T follicular helper cell (primary cell): ENCODE measurements at places on chromosomes 3 and 15.

DNA sequence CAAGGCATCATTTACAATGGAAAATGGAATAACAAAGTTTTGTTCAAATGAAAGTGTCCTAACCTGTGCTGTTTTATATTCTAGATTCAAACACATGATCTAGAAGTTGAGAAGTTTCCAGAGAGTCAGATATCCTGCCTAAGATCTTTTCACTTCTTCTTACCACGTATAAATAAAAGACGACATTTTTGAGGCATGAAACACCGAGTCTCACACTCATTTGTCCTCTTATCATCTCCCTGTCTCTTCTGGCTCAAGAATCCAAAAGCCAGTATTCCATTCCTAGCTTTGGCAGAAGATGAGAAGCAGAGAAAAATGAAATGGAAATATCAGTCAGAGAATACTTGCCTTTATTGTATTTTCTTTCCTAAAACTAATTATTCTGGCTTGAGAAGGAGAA lies 738.6 kb upstream of the NR2F2 start:
- DNase-seq: no peak

- DNase-seq: no peak
These were observed 567.8 kb downstream of the ZPLD1 start for GRCh38 chr3:103002425-103003176.

DNA sequence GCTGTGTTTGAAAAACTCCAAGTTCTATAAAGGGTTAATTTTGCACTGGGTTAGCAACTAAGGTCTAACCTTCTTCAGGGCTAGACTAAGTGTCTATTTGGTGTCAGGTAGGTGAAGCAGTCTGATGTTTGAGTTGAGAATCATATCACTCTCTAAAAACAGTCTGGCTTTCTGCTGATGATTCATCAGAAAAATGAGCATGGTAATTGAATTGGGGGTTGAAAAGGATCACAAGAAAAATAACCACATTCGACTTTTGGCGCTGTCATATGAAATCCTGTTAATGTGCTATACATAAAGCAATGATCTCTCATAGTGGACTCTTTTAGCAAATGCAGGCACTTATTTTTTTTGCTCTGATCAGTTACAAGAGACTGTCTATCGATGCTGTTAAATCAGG lies 242.2 kb upstream of the AZI2 start:
- DNase-seq: no peak

DNA sequence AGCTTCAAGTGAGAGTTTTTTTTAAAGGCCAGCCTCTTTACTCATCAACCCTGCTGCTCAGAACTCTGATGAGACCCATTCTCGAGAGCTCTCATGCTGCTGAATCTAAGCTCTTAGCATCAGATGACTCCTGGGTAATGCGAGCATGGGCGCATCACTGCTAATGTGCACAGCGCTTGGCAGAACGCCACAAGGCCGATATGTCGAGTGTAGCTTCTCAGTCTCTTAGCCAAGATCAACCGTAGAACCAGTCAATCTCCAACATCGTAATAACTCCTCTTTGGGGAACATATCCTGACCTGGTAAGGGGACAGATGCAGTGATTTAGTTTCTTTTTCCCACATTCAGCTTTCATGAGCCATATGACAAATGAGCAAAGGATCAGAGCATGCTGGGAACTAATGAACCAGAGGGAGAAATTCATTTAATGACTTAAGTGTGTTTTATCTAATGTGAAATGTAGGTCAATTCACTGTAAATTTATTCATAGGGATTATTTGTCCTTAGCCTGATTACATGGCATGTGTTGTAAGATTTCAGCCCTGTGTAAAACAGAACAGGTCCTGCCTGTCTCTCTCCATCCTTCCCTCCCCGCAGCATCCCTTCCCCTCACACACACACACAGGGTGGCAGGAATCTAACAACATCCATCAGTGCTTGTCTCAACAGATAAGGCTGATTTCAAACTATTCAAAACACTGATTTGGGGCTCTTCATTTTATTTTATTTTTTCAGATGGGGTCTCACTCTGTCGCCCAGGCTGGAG lies 195.4 kb upstream of the C2CD4B start:
- no peak for DNase-seq

GRCh38 chr3:89405176-89405575 lies 297.8 kb downstream of the EPHA3 start:
- DNase-seq: no peak

DNA sequence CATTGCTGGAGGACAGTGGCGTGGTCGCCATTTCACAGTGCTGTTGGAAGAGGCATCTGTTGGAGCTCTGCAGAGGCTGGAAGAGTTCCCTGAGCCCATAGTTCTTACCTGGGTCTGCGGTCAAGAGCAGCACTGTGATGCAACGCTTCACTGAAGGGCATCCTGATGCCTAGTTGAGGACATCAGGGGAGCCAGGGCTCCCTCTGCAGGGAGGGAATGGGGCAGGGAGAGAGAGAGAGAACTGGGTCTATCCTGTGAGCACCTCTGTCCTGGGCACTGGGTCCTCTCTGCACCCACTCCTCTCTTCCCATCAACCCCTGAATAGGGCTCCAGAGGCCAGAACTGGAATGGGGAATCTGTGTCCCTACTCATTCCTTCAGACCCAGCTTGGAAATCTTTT lies 23.9 kb upstream of the MOBP start:
- no peak for DNase-seq

DNA sequence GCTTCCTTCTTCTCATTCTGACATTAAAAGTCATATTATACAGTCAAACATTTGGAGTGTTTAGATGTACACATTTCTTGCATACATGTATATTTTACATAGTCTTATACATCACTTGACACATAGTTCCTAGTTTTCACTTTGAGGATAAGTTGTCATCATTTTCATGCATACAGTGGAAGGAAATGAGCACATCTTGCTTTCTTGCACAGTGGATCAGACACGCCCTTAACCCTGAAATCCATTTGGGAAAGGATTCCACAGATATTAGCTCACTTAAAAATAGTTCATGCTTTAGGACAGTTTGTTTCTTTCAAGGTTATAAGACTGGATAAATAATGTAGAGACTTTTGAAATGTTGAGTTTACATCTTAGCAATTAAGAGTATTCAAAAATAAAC lies 148.6 kb upstream of the MME start:
- DNase-seq: no peak

DNA sequence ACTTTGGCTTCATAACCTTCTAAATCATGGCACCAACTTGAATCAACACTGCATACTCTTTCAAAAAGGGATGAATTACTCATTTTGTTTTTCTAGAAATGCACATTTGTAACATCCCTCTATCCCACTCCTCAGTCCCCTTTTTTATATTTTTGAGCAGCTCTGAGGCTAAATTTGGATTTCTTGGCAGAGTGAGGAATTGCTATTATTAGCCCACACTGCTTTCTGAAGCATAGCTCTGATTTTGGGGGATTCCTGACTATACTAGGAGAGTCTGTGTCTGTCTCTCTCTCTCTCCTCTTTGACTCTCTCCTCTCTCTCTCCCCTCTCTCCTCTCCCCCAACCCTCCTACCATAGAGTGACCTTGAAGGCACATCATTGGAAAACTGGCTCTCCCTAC lies 76.6 kb downstream of the RBPMS2 start:
- no peak for DNase-seq

DNA sequence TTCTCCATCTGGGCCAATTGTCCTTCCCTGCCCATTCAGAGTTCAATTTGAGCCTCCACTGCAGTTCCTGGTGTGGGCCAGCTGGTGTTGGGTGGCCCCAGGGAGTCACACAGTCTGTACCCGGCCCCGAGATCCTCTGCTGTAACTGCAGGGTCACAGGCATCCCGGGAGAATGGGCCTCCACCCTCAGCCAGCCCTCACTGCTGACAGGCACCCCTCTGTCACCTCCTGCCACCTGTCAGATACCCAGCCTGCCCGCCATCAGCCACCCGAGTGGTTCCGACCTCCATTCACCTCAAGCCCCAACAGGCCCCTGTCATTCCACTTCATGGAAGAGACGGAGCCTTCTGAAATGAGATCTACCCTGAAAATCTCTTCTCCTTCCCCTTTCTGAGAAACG lies 73.2 kb downstream of the ST8SIA2 start:
- DNase-seq: no peak

GRCh38 chr3:169218314-169218983 lies 445.1 kb downstream of the MECOM start:
- DNase-seq: no peak
